ENCODE measurements at places on chromosomes 12 and 14.

GRCh38 chr12:40028296-40028695 lies 77.6 kb downstream of the SLC2A13 start:
- no peak for DNase-seq

DNA sequence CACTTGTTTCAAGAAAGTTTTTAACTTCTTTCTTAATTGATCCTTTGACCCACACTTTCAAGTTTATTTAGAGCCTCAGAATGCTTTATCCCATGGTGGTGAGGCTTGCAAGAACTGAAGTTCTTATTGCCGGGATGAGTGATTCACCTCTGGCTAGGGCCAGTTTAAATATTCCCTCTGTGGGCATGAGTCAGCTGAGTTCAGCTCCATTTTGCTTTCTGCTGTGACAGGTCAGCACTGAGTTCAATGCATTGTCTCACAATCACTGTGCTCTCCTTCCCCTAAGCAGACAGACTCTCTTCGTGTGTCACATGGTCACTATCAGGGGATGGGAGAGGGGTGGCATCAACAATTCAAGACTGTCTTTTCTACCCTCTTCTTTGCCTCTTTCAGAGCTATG lies 514.6 kb upstream of the FBXO33 start:
- no peak for DNase-seq

GRCh38 chr14:62626416-62626815 lies 418.8 kb downstream of the KCNH5 start:
- no peak for DNase-seq

- no peak for DNase-seq
Observed at GRCh38 chr14:70527501-70528105, 7.2 kb downstream of the ADAM20 start.

DNA sequence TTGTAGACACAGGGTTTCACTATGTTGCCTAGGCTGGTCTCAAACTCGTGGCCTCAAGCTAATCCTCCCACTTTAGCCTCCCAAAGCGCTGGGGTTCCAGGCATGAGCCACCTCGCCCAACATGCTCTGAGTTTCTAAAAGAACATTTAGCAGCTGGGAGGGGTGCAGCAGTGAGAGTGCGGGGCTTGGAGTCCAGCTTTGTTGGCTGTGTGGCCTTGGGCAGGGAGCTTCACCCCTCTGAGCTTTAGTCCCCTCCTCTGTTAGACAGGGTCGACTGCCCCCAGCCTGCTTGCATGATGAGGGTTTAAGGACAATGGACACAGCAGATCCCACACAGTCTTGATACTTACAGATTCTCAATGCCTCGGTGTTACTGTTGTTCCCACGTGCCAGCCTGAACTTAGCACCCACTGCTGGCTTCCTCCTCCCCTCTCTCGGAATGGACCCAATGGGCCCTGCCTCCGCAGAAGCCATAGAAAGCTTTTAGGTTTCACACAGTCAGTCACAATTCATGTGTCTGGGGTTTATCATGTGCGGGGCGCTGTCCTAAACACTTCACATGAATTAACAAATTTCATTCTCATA lies 54.6 kb downstream of the PSMA6 start:
- no peak for DNase-seq

- DNase-seq = no peak
Observed at GRCh38 chr12:16562435-16562834, 43.5 kb downstream of the LMO3 start.

- peak; percentile 77 for DNase-seq
Observed at GRCh38 chr12:104958001-104958804, at the start of gene SLC41A2. Gene SLC41A2 (minus strand): TSS chr12:104958290. CDS start chr12:104928527, 29,763 bp downstream.

- DNase-seq = no peak
Observed at GRCh38 chr12:51163795-51164194, 9.1 kb downstream of the TFCP2 start.

DNA sequence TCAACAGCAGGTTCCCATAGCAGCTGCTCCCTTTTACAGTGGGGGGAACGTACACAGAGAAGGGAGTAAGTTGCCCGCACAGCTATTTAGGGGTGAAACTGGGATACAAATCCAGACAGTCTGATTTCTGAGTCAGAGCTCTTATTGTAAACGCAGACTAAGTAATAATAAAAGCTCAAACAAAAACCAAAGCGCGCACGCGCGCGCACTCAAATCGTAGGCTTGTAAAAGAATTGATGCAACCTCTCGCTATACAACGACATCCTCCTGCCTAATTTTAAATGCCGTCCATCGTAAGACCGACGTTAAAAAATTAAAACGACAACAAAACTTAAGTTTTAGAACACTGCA lies 747 bp upstream of the DACT1 start:
- peak; percentile 58 for DNase-seq

- no peak for DNase-seq
Observed at GRCh38 chr14:54686219-54686870, 119.4 kb downstream of the SAMD4A start.

- DNase-seq = no peak
Observed at GRCh38 chr12:39173726-39174125, 268.3 kb upstream of the CPNE8 start.

- DNase-seq = no peak
Observed at GRCh38 chr14:89810101-89810500, 144.4 kb downstream of the EFCAB11 start.

- DNase-seq = peak; percentile 89
Observed at GRCh38 chr14:91873471-91874415, 6.4 kb upstream of the TC2N start.

- DNase-seq = no peak
Observed at GRCh38 chr12:48044396-48044795, 40.1 kb upstream of the COL2A1 start.

- no peak for DNase-seq
Observed at GRCh38 chr12:94039914-94040313, 108.5 kb upstream of the PLXNC1 start.

DNA sequence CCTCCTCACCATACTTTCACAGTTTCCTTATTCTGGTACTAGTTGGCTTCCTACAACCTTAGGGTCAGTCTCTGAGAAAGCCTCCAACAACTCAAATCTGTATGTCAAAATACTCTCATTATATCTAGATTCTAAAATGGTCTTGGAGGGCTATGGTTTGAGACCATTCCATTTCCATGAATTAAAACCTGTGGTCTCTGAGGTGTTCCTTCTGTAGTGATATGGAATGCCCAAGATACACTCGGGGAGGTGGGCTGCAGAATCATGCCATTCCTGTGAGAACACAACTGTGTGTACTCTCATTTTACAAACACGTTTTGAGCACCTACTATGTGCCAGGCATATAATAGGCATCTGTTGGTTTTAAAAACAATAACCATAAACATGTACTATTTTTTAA lies 74.0 kb downstream of the FERMT2 start:
- no peak for DNase-seq

- DNase-seq = no peak
Observed at GRCh38 chr14:36204461-36205073, 28.0 kb upstream of the PTCSC3 start.

DNA sequence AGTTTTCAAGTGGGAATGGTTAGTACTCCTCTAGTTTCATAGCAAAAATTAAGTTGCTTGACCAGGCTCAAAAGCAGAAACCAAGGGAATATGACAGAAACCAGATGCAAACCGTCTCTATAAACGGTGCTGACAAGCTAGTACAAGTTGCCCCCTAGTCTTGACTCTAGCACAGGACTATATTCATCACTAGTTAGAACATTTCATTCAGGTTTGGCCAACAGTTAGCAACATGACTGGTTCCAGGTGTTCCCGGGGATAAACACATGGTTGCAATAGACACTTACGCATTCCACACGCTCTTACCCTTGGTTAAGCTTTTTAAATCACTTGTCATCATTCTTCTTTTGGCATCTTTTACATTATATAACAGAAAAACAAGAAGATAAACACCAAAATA lies 103.6 kb downstream of the SCFD1 start:
- no peak for DNase-seq

DNA sequence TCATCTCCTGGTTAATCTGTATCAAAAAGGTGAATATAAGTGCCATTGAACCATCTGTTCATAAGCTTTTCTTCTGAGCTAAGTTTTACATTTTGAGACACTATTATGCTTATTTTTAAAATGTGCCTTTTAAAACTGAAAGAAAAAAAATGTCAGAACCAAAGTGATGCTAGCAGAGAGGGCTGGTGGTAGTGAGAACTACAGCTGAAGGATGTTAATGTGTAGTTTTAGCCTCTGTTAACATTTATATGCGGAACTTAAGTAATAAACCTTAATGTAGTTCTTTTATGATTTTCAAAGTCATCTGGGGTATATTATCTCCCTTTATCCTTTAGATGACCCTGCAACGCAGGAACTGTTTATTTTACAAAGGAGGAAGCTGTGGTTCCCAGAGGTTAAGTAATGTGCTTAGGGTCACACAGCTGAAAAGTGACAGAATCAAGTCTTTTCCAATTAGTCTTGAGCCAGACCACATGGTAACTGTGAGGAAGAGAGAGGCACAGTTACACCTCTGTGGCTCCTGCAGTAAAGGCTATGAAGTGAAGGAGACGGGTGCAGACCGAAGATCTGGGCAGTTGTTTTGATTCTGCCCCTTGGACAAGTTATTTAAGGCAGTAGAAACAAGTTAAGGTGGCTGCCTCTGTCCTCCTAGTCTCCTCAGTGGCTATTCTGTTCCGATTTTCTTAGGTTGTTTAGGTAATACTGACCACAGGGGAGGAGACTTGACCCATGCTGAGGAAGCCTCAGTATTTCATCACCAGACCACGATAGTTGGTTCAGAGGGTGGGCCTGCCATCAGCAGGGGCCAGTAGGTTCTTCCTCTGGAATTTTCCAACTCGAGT lies 23.9 kb downstream of the GNG2 start:
- no peak for DNase-seq

DNA sequence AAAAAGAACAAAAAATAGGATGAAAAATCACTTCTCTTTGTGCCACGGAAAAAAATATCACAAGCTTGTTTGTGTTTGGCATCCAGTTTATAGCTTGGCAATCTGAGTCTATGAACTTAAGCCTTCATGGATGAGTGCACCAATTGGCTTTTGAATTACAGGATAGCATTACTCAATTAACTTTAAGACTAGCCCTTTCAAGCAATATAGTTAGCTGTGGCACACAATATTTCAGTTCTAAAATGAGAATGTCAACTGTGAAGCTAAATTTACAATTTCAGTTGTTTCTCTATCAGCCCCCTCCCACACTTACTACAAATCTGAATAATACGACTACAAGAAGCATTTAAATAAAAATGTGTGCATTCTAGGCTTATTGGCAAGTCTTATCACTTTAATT lies 8.3 kb downstream of the RERG start:
- no peak for DNase-seq

DNA sequence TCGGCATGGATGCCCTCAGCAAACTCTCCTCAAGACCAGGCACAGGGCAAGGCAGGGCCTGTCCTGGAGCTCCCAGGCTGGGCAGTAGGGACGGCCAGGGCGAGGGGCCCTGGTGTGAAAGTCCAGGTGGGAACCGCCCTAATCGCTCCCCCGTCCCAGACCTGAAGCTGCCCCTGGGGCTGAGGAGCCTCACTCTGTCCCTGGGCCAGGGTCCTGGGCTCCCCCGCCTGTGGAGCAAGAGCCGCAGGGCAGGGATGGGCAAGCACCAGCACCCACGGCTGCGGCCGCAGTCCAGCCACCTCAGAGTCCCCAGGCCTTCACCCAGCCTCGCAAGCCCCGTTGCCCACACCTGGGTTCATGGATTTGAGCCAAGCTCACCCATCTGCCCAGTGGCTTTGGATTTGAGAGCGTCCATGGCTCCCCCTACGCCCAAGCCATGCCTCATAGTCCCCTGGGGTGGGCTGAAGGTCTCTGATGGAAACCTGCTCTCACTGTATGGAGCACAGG lies 102.4 kb upstream of the C14orf180 start:
- DNase-seq = no peak

GRCh38 chr12:59004456-59004855 lies 84.2 kb upstream of the LRIG3 start:
- DNase-seq = no peak

DNA sequence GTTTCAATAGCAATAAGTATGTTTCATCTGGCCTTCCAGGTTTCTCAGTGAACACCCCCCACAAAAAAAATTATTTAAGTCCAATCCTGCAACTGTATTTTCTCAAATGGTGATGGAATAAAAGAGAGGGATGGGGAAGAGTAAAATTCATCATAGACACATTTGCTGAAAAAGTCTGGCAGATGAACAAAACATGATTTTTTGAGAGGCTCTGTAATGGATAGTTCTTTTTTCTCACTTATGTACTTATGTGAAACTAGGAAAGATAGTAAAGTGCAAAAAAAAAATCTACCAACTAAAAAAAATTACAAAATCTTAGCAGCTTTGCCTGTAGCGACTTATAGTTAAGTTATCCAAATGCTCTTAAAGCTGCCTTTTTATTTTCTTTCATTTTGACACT lies 412.4 kb downstream of the FOXG1 start:
- no peak for DNase-seq

DNA sequence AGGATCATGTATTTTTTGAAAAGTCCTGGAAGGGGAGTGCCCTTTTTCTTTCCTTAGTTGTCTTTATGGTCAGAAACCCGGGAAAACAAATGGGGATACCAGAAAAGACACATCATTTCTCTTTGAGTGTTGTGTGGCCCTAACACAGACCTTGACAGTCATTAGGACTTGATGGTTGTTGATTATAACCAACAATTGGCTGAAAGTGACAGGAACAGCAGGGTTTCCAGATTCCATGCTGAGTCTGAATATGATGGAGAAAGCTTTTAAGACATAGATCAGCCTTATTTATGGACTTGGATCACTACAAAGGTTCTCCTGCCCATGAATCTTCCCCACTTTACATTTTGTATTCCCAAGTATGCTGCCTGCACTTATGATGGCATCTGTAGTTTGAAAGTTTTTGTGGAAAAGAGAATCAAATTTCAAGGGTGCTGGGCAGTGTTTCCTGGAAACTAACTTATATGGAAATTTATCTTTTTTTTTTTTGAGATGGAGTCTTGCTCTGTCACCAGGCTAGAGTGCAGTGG lies 30.4 kb downstream of the POLR3B start:
- DNase-seq = no peak

DNA sequence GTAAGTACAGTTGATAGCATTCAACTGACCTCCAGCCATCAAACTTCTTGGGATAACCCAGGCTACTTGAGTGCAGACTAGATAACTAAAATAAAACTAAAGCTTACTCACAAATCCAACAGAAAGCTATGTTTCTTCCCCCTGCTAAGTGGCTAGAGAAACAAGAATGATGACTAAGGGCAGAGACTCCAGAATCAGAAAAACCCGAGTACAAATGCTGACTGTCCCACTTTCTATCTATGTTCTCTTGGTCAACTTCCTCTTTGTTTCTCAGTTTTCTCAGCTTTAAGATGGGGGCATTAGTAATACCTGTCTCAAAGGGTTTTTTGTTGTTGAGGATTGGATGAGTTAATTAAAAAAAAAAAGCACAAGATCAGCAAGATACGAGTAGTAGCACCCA lies 6.1 kb upstream of the NUAK1 start:
- DNase-seq = no peak

- DNase-seq = no peak
Observed at GRCh38 chr12:20123465-20123864, 244.9 kb upstream of the PDE3A start.

All from activated naive CD4-positive, alpha-beta T cell treated with anti-CD3 and anti-CD28 coated beads, Interleukin-2, amount 10 ng/mL, durations not matched to agents 7 days and 5 days (primary cell).